ENCODE measurements at places on chromosomes 3 and 15.

DNA sequence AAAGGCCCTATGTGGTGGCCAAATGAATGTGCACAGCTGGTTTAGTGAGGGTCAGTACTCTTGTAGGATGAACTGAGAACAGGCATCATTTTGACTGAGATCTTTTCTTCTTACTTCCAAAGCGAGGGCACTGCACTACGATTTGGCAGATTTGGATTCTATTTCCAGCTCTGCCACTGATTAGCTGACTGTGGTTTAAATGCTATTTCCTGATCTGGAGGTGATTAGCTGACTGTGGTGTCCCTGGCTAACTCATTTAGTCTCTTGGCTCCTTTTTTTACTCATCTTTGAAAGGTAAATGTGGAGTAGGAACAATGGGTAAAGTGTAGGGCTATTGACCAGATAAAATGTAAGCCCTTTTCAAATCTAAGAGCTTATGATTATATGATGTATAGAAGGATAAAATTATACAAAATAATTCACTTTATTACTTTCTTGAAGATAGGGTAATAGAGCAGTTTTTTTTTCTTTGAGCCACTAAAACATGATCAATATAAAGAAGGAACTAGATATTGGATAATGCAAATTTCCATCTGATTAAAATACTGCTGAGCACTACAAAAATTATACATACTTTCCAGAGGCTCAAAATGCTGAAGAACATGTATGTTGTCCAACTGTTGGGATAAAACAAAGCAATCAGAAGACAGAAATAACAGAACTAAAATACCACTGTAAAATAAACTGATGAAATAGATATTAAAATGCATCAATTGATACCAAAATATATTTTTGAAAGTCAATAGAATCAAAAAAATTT lies 39.7 kb upstream of the PLOD2 start:
- DNase-seq, result no peak

DNA sequence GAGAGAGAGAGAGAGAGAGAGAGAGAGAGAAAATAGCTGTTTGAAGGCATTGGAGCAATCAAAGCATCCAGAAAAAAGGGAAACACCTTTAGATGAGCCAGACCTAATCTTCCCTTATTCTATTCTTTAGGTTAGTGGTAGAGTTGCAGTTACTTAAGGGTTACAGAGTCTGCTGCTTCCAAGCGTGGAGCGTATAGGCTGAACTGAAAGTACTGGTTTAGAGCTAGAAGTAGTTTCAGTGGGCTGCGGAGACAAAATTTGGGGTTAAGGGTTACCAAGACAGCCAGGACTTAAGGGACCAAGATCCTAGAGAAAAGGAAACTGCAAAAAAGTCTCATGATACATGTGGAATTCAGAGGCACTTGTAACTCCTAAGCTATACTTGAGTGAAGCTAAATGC lies 66.1 kb upstream of the MEIS2 start:
- DNase-seq, result no peak

DNA sequence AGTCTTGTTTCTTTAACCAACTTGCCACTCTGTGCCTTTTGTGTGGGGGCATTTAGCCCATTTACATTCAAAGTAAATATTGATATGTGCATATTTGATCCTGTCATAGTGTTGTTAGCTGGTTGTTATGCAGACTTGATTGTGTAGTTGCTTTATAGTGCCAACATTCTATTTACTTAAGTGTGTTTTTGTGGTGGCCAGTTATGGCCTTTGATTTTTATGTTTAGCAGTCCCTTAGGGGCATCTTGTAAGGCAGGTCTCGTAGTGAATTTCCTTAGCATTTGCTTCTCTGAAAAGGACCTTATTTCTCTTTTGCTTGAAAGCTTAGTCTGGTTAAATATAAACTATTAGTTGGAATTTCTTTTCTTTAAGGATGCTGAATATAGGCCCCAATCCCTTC lies 282.8 kb upstream of the NECTIN3 start:
- DNase-seq, result no peak

DNA sequence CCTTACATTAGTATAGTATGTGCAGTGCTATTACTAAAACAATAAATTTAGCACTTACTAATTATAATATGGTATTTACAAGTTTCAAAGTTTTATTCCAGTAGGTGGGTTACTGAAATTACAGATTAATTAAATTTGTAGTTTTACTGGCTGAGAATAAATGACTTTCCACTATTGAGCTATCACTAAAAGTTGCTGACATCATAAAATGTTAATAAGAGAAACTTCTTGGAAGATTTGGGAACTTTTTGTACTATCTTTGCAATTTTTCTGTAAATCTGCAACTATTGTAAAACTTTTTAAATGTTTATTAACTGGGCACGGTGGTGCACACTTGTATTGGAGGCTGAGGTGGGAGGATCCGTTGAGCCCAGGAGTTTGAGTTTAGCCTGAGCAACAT lies 247.7 kb downstream of the UBE2E2 start:
- DNase-seq, result no peak

DNA sequence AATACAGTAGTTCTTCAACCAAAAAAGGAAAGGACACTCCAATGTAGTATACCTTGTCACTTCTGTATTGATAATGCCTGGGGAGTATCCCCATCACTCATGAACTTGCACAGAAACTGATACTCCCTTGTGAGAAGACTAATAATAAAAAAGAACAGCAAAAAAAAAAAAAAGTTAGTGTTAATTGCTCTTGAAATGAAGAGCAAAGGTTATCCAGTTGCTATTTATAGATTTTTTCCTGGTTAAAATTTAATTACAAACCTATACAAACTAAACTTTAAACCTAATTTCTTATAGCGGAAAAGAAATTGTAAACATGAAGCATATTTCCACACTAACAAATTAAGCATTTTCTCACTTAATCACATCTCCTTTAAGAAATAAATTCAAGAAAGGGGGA lies 6.7 kb downstream of the PLOD2 start:
- no peak for DNase-seq

DNA sequence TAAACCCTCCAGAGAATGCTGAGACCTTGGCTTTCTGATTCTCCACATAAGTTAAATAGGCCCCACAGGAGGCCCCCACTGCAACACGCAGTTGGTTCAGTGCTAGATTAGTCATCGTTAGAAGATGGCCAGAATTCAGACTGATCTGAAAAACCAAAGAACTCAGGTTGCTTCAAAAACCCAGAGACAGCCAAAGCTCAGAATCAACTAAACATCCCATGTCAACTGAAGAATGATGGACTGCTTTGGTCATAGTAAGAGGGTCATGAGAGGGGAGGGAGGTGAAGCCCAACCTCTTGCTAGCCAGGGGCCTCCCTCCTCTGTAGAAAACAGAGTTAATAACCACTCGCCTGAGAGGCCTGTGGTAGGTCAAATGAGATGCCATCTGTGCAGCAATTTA lies 93.1 kb downstream of the AKAP13 start:
- DNase-seq, result no peak

DNA sequence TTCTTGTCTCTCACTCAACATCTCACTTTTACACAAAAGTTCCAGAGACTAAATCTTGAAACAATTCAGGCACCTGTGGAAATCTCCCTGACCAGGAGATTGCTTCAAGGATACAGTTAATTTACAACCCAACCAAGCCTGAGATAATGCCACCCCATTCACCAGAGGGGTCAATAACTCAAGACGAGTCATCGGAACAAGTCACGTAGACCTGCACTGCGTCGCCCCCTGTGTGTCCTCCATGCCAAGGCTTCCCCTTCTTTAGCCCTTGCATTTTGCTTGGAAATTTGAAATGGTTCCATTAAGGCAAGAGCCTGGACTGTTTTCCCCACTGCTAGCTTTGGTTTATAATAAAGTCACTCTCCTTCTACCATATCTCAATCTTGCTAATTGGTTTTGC lies 129.0 kb upstream of the NEO1 start:
- DNase-seq, result no peak

DNA sequence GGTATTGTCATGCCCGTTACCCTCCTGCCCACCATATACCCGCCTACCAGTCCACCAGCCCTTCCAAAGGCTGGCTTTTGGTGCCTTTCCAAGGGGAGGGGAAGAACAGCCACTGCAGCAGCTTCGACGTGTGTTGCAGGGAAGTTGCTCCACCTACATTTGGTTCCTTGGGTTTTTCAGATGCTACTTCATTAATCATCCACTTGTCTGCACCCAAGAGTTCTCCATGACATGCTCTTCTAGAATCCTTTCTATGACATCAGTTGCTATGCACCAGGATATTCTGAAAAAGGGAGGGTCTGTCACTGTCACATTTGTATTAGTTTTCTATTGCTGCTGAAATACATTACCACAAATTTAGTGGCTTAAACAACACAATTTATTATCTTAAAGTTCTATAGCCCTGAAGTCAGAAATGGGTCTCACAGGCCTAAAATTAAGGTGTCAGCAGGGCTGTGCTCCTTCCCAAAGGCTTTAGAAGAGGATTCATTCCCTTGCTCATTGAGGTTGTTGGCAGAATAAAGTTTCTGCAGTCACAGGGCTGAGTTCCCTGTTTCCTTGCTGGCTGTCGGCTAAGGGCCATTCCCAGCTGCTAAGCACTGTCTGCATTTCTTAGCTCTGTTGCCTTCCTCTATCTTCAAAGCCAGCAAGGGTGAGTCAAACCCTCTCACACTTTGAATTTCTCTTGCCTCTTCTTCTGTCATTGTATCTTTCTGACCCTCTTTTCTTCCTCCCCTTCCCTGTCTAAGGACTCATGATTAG lies at the start of gene LYZL4:
LYZL4 (minus strand) TSS at position 241 of the 762 bp plus-strand sequence. CDS start 3,359 bp downstream, outside the sequence.
- no peak for DNase-seq

DNA sequence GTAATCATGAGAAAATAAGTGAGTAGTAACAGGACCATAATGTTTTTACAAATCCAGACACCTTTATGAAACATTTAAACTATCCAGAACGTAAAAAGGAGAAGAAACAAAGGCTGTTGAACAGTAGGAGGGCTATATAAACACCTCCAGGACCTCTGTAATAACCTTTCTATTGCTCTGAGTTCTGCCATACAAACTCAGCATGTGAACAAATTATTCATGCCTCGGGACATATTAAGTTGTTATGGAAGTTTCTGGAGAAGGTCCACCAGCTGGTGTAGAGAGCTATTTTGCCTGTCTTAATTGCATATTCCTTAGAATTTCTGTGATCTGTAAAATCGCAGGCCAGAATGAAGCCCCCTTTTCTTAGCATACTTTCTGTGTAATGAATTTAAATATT lies 256.3 kb downstream of the UBE2E2 start:
- no peak for DNase-seq

DNA sequence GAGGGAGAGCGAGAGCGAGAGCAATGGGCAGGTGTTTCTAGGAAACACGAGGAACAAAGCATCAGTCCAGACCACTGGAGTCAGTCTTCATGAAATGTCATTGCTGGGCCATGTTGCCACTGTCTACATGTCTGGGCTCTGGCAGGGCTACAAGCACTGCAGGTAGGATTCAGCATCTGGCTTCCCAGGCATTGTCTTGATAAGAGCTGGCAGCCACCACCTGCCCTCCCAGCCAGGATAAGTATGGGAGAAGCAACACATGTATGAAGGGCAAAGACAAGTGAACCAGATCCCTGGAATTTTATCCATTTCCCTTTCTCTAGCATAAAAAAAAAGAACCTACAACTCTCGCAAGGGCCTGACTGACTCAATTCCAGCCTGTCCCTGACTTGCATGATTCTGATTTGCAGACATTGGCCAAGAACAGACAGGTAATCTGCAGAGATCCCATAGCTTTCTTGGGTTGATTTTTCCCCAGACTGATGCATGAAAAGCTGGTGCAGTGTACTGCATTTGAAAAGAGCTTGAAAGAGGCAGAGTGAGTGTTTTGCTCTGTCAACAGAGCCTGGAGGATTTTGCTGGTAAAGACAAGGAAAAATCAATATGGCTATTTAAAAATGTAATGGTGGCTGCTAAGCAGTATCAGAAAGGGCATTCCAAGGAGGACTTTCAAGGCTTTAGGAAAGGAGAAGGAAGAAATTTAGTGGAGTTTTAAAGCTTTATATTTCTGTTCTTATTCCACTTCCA lies 157.2 kb upstream of the MYRIP start:
- DNase-seq, result no peak
